Stimulated activated CD8-positive, alpha-beta memory T cell treated with anti-CD3 and anti-CD28 coated beads, Interleukin-2, amount 100 ng/mL, for 48 hours (primary cell): ENCODE measurements at places on chromosomes 2 and 18.

DNA sequence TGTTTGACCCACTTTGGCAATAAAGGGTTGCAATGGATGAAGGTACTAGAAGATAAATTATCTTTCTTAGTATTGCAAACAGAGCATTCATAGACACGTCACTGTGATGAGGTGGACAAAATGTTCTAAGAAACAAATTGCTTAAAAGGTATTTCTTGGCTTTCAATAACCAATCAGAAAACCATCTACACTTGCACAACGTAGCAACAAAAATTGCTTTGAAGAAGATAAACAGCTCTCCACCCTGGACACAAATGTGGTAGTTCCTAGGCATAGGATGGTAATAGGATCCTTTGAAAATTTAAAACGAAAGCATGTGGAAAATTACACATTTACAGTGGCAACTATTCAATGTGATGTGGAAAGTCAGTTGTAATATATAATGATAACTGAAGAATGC is 439.9 kb upstream of the ETAA1 start:
- DNase-seq = no peak

GRCh38 chr2:105039559-105039958 is 1.7 kb downstream of the MRPS9 start:
- DNase-seq = no peak

- no peak for DNase-seq
Measured at GRCh38 chr18:64799376-64799775, 650.5 kb upstream of the LINC00305 start.

DNA sequence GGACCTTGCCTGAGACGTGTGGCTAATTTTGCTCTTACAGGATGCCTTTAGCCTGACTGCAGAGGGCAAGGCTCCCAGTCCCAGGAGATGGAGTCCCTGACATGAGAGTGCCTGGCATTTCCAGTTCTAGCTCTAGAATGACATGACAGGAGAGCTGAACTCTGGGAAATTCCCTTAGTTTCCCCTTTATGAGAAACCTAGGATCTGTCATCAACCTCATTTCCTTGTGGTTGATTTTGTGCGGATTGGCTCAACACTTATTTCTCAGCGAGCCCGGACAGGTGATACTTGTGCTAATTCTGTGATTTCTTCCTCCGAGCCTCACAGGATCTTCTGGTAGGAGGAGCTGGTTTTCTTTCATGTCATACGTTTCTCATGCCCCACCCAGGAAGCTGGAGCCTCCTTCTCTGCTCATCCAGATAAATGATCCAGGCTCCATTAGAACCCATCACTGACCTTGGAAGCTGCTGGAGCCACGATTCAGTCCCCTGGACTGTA is at the start of gene IL36G:
TSS of gene IL36G (plus strand) at position 448 of the 498 bp plus-strand sequence. CDS start 633 bp downstream, outside the sequence.
- DNase-seq = no peak

- no peak for DNase-seq
Measured at GRCh38 chr2:128458505-128458904, 139.8 kb upstream of the HS6ST1 start.

- no peak for DNase-seq
Measured at GRCh38 chr18:37175727-37176620, 347.0 kb downstream of the KIAA1328 start.

GRCh38 chr2:226755631-226756030 is 44.0 kb downstream of the IRS1 start:
- no peak for DNase-seq

- no peak for DNase-seq
Measured at GRCh38 chr2:168495524-168495923, 39.5 kb downstream of the CERS6 start.

GRCh38 chr2:160581448-160581847 is 87.8 kb upstream of the RBMS1 start:
- no peak for DNase-seq

GRCh38 chr2:25068217-25068616 is 26.3 kb downstream of the EFR3B start:
- no peak for DNase-seq

- DNase-seq = no peak
Measured at GRCh38 chr2:216555274-216555673, 56.6 kb downstream of the RPL37A start.

- DNase-seq = no peak
Measured at GRCh38 chr2:15633043-15633970, 41.6 kb downstream of the DDX1 start.

GRCh38 chr2:50225021-50225928 is 806.7 kb downstream of the NRXN1 start:
- DNase-seq = no peak

DNA sequence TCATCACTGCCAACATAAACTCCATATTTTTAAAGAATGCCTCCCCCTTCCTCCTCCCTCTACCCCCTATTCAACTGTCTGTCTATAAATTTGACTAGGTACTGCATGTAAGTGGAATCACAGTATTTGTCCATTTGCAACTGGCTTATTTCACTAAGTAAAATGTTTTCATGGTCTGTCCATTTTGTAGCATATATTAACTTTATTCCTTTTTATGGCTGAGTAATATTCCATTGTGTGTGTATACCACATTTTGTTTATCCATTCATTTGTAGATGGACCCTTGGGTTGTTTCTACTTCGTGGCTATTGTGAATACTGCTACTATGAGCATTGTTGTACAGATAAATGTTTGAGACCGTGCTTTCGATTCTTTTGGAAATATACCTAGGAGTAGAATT is 10.7 kb downstream of the SEH1L start:
- DNase-seq = no peak

- DNase-seq = no peak
Measured at GRCh38 chr2:71589763-71590162, 136.4 kb downstream of the DYSF start.
